Psoas muscle (tissue), 8 donors: ENCODE measurements at places on chromosomes 4 and X.

DNA sequence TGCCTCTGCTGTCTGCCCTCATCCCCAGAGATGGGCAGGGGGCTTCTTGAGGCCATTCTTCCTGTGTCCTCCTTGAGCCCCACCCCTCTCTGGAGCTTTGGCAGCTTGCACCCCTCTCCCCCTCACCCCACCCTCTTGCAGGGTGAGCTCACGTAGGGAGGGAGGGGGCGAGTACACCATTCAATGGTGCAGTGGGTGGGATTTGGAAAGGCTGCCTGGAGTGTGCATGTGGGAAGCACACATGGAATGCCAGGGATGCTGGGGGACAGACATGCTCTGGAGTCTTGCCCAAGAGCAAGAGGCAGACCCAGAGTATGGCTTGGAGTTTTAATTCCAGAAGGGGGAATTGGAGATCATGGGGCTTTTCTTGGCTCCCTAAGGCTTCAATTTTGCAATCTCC is 5.6 kb downstream of the PAK3 start:
- no peak for DNase-seq

DNA sequence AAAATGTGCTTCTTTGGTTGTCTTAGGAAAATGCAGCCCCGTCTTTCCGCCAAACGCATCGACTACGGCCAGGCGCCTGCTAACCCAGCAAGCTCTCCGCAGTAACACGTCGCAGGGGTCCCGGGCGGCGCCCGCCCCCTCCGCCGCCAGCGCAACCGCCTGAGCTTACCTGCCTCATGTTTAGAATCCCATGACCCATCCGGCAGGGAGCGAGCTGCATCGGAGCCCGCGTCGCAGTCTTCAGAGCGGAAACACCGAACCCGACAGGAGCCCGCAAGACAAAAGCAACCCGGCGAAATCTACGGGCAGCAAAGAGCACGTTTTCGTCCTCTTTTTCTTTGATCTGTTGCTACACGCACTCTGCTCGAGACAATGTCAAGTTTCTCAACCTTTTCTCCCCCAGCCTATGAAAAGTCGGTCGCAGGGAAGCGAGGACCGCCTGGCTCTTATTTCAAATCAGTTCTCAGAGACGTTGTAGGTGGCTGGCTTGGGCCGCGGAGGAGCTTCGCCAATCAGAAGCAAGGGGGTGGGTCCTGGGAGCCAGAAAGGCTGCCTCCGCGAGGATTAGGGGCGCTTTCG is at the start of gene MID1:
TSS of gene MID1 (minus strand) at position 465 of the 579 bp plus-strand sequence. CDS start 53,038 bp downstream, outside the sequence.
- peak; percentile 51 for DNase-seq

DNA sequence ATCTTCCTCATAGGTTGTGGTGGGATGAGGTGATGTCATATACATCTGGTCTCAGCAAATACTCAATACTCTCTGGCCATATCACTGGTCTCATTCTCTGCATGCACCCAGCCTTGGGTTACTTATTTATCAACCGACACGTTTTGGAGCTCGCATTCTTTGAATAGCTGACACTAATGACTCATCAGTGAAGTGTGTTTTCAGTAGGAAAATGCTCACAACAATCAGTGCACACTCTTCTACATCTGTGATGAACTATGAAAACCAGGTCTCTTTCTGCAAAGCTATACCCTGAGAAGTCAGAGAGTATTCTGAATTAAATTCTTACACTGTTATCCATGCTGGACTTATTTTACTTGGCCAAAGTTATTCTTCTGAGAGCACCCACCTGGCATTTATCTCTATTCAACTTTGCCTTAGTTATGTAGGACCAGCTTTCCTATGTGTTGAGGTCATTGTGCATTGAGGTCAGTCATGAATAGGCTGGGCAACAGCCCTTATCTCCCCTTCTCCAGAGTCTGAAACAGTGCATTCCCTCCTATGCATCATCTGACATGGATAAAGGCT is 58.7 kb upstream of the DHX15 start:
- DNase-seq: no peak

DNA sequence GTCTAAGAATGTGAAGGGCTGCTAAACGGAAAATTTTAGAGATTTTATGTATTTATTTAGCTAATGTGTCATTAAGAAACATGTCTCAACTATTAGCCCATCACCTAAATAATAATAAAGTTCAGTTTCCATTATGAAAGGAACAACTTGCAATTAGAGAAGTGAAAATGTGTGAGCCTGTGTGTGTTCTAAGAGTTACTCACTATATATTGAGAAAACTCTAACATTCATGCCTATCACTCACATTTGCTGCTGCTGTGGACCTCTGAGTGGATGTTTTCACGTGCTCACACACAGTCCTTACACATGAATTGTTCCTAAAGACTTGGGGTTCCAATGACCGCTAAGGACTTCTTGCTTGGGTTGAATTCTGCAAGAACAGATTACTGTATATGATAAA is 364.0 kb downstream of the TMA16 start:
- no peak for DNase-seq

DNA sequence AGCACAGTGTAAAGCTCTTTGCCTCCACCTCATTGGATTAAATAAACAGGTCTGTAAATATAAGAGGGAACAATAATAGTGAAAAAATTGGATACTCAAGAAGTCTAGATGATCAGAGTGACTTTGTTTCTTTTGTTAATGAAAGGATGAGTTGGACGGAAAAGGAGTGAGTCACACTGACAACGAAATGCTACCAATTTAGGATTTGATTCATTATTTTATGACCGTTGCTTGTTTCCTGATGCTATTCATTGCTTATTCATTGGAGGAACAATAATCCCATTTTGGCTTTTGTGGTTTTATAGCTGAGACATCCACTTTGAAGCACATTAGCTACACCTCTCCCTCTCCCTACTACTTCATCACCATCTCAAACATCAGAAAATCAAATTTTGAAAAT is 74.4 kb upstream of the DYNLT3 start:
- no peak for DNase-seq

GRCh38 chrX:144333429-144333828 is 449.6 kb downstream of the UBE2NL start:
- DNase-seq: no peak

DNA sequence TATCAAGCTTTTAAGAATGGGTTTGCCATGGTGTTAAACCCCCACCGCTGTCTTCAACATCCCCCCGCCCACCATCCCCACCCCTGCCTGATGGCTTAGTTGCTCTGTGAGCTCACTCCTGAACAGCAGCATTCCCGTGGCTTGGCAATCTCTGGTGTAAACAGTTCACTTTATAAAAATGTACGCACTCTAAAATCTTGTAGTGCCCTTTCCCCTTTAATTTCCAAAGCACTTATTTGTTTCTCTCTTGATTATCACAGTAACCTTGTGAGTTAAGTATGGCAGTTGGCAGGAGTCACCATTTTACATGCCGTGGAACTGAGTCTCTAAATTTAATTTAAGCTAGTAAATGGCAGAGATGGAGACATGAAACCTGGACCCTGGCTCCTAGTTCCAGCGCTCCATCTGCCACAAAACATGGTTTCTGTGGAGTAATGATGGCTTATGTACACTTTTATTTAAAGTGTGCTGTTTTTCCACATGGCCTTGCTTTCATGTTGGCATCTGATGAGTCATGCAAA is 123.1 kb downstream of the AFF1 start:
- DNase-seq: no peak

GRCh38 chr4:38609614-38610013 is 54.4 kb upstream of the KLF3 start:
- DNase-seq: no peak

- no peak for DNase-seq
Measured at GRCh38 chr4:23382879-23383278, 507.0 kb downstream of the PPARGC1A start.

GRCh38 chrX:45306794-45307193 is 106.1 kb upstream of the DIPK2B start:
- DNase-seq: no peak

DNA sequence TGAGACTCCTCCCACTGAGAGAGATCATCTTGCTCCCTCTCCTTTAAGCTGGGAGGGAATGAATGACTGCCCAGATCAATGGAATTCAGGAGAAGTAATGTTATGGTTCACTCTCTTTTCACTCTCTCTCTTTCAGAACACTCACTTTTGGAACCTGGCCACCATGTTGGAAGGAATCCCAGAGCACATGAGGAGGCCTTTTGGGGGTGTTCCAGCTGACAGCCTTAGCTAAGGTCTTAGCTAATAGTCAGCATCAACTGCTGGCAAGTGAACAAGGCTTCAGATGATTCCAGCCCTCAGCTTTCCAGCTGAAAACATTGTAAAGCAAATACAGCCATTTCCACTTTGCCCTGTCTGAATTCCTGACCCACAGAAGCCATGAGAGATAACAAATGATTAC is 124.0 kb upstream of the CLNK start:
- DNase-seq: peak; percentile 14

DNA sequence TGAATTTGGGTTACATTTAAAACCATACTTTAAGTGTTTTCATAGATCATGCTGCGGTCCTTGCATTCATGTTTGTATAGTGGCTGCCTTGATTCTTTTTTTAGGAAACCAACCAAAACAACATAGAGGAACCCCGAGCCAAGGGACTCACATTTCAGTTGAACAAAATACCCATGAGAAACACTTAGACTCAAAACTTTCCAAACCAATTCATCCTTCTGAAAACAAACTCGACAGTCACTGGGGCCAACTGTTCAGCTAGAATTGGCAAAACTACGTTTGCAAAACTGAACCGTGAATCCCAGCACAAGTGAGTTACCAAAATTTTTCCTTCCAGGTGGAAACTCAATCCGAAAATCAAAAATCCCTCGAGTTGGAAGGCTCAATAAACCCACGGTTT is 1.4 kb downstream of the ADGRA3 start:
- no peak for DNase-seq

DNA sequence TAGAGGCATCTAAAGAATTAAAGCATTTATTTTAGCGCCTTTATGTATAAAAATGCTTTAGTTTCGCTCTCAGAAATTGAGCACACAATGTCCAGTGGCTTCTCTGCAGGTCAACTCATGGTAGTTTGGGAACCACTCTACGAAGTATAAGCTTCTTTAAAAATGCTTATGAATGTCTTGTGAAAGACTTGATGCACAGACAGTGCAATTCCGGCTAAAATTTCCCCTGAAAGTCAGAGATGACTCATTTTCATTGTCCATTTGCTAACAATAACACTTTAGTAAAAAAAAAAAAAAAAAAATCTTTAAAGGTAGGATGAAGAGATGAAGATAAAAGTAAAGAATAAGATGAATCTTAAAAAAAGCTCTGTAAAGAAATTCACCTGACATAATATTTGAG is 117.2 kb downstream of the PDHA2 start:
- no peak for DNase-seq

- no peak for DNase-seq
Measured at GRCh38 chrX:110678591-110678990, 117.0 kb downstream of the CHRDL1 start.

- DNase-seq: no peak
Measured at GRCh38 chrX:68728186-68728585, 80.7 kb downstream of the STARD8 start.

DNA sequence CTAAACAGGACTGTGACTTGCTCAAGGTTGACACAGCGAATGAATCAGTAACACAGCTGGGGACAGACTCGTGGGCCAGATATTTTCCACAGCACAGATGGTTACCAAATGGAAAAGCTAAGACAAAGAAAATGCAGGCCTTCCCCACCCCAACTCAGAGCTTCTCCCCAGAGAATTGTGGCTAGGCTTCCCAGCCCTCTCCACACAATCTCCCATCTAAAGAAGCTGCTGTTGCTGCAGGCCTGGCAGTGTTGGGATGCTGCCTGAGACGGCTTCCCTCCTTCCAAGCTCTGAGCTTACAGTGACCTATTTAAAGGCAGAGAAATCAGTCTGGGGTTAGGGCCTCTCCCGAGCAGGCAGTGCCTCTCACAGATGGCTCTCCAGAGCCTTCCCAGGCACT is 46.5 kb upstream of the PGRMC1 start:
- DNase-seq: peak; percentile 45

DNA sequence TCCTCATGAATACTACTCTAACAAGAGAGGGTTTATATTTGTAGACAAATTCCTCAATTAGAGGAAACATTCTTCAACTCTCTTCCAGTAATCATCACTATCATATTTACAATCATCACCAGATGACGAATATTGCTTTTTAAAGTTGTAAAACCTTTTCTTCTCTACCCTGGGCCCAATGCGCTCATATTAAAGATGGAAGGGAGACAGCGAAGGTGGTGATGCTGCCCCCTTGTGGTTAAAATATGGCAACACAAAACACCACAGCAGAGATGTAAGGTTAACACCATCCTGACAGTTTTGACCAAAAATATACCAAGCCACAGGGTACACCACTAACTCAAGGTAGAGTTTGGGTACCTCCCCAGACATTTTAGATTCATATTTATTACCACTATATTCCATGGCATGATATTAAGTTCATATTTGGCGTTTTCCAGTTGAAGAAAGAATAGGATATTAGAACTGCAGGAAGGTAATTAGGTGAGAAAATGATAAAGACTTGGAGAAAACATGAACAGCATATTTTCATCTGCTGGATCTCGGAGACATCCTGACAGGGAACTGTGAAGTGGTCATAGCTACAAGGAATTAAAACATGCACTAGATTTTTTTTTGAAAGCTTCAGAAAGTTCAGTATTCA is 72.8 kb downstream of the SLC9A7 start:
- DNase-seq: no peak

DNA sequence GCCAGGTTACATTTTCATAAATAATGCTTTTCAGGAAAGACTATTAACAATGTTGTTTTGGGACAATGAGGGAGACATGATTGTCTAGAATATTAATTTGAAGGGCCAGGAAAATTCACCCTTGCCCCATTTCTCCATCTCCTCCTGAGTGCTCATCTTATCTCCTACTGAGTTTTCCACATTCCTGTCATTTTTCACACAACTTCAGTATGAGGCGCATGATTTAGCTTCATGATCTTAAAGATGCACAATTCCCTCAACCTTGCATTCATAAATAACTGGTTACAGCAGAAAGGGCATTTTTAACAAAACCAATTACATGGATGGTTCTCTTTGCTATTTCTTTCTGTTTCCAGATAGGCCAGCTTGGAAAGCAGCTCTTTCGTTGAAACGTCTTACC is 1699.2 kb upstream of the IGFBP7 start:
- DNase-seq: no peak

DNA sequence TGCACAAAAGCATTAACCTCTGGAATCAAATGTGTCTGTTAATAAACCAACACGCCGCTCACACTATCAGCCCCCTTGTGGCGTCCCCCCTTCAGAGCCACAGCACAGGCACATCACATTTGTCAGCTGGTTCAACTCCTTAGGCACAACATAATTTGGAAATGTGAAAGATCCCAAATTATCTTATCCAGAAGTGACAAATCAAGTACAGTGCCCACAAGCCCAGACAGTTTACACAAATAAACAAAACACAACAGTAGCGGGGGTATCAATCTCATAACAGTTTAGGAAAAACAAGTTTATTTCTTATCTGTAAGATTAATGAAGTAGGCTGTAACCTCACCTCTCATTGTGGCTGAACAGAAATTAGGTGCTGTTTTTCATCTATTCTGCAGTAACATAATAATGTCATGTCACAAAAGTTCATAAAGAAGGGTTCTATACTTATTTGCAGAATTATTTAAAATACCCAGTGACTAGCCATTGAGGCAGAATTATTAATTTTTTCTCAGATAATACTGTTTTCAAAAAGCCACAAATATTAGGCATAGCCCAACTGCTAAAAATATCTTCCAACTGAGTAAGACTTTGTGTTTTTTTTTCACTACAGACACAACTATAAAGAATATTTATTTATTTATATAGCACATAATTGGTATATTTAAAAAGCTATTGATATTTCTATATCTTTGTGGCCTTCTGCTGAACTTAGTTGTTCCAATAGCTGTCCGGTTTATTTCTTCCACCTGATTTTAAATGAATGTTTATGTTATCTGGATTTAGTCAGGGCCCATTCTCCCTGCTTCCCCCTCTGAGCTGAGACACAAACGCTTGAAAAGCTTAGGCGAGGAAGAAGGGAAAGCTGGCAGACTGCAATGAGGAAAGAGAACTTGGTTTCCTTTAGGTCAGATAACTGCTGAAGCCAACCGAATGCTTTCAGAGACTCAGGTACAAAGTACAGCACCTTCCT is 214.7 kb downstream of the QDPR start:
- DNase-seq: no peak
